ENCODE measurements at places on chromosomes 2 and 18.

DNA sequence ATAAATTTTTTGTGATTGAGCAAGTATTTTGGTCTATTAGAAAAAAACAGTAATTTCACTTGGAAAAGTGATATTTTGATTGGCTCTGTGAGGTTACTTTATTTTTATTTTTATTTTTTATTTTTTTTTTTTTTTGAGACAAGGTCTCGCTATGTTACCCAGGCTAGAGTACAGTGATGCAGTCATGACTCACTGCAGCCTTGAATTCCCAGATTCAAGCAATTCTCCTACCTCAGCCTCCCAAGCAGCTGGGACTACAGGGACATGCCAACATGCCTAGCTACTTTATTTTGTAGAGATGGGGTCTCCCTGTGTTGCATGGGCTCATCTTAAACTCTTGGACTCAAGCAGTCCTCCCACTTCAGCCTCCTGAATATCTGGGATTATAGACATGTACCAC lies 60.9 kb upstream of the MGAT5 start:
- H3K4me1 ChIP-seq, result no peaks in the 10 kb centered on the region
- no peak for DNase-seq
- H3K27ac ChIP-seq, result no peak overlapping the region
- no peaks in the 10 kb centered on the region for H3K27me3 ChIP-seq
- H3K4me3 ChIP-seq, result no peak overlapping the region

GRCh38 chr2:67313536-67313935 lies 83.6 kb upstream of the ETAA1 start:
- no peaks in the 10 kb centered on the region for H3K4me1 ChIP-seq
- H3K27me3 ChIP-seq, result 0 out of 2 replicates have a peak, but pooled peaks cover 4% of the 10 kb centered on the region
- H3K4me3 ChIP-seq, result no peak overlapping the region
- no peak overlapping the region for H3K27ac ChIP-seq

- no peaks in the 10 kb centered on the region for H3K4me1 ChIP-seq
- H3K27ac ChIP-seq, result no peak overlapping the region
- no peak overlapping the region for H3K4me3 ChIP-seq
- H3K27me3 ChIP-seq, result no peaks in the 10 kb centered on the region
These were observed 299.5 kb downstream of the CCDC102B start for GRCh38 chr18:69097349-69097748.

DNA sequence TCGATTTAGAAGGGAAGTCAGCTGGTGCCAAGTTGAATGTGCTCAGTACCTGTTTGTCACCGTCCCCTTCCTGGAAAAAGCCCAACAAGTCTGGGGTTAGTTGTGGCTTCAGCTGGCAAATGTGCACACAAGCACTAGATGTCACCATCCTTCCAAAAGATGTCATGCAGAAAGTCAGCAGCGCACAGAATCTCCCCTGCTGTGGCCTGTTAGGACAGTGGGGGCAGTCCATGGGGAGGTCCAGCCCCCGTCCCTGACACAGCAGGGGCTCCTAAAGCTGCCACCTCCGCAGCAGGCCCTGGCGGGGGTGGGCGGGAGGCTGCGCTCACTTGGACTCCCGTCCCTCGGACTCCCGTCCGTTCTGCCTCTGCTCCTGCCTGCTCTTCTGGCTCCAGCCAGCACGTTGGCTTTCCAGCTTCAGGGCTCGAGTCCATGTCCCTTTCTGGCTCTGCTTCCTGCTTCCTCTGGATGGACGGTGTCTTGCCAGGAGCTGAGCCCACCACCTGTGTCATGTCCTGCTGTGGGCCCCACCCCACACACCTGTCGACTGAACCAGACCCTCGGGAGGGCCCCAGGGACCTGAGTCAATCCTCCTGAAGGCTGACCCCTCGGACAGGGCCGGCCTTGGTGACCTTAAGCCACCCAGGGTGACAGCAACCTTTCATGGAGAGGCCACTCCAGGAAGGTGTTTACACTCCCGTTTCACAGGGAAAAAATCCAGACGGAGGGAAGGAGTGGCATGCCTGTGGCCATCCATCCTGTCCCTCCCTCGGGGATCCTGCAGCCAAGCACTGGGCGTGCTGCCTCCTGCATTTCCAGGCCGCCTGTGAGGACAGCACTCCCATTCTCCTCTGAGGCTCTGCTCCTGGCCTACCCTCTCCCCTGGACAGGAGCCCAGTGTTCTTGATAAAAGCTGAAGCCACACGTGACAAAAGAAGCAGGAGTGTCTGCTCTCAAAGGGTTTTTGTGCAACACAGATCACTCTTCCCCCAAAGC lies 8.5 kb downstream of the RAB17 start:
- H3K4me1 ChIP-seq, result no peaks in the 10 kb centered on the region
- no peak overlapping the region for H3K27ac ChIP-seq
- no peaks in the 10 kb centered on the region for H3K27me3 ChIP-seq
- H3K36me3 ChIP-seq, result no peaks in the 10 kb centered on the region

DNA sequence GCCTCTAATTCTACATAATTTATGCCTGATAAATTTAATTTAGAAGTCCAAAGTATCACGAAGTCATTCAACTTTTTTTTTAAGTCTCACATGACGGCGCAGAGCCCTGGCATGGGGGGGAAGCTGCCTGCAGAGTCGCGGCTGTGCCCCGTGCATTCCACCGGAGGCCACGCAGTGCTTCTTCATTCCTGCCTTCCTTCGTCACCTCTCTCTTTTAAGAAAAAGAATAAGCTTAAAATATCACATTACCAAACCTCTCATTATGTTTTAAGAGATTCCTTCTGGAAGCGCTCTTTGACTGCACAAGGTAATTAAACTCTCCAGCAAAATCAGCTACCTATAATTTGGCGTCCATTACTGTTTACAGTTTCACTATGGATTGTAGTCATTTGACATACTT lies 20.3 kb upstream of the KIDINS220 start:
- H3K27ac ChIP-seq, result no peak overlapping the region
- DNase-seq, result no peak
- H3K4me3 ChIP-seq, result no peak overlapping the region
- H3K27me3 ChIP-seq, result no peaks in the 10 kb centered on the region

All from HCT116 (cell line).